ENCODE measurements at places on chromosomes 11 and 22.
A peak's percentile ranks its signal among the peaks of the same experiment; 100 is the strongest.

GRCh38 chr11:111582881-111583280 is 19.4 kb upstream of the SIK2 start:
- no peak for DNase-seq

- DNase-seq, result no peak
Measured at GRCh38 chr11:20363149-20363499, 390 bp upstream of the HTATIP2 start.

- no peak for DNase-seq
Measured at GRCh38 chr11:118167253-118167652, 9.2 kb downstream of the SCN2B start.

- DNase-seq, result no peak
Measured at GRCh38 chr11:1090600-1091331, 16.1 kb downstream of the MUC2 start.

- DNase-seq, result no peak
Measured at GRCh38 chr22:39238966-39239505, 5.7 kb downstream of the PDGFB start.

- no peak for DNase-seq
Measured at GRCh38 chr11:9855579-9856287, 191.9 kb downstream of the SWAP70 start.

- DNase-seq, result no peak
Measured at GRCh38 chr22:46308283-46308988, 11.8 kb downstream of the GTSE1 start.

- peak; percentile 85 for DNase-seq
Measured at GRCh38 chr11:67629386-67630227, at the start of gene NUDT8. TSS of gene NUDT8 (minus strand) at chr11:67629937. CDS start at chr11:67629911, 26 bp downstream.

DNA sequence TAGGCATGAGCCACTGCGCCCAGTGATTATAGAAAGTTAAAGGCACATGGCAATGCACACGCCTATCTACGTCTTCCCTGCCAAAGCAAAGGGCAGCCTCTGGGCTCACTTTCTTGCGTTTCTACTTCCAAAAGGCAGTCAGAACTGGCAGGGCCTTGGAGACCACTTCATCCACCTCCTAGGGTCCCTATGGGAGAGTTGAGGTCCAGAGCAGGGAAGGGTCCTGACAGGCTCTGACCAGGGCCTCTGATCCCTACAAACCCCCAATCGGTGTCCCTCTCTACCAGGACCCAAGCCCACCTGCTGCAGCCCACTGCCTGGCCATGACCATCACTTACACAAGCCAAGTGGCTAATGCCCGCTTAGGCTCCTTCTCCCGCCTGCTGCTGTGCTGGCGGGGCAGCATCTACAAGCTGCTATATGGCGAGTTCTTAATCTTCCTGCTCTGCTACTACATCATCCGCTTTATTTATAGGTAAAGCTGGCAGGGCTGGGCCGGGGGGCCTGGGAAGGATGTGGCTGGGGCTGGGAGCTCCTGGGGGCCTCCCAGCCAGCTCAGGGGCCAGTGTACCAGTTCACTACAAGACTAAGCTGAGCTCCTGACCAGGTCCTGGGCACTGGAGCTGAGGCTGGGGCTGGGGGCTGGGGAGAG is 1.5 kb downstream of the BEST1 start:
- DNase-seq, result no peak

- DNase-seq, result no peak
Measured at GRCh38 chr11:78931891-78932290, 357.2 kb upstream of the NARS2 start.

- DNase-seq, result no peak
Measured at GRCh38 chr11:65526744-65527143, 1.9 kb downstream of the SCYL1 start.

DNA sequence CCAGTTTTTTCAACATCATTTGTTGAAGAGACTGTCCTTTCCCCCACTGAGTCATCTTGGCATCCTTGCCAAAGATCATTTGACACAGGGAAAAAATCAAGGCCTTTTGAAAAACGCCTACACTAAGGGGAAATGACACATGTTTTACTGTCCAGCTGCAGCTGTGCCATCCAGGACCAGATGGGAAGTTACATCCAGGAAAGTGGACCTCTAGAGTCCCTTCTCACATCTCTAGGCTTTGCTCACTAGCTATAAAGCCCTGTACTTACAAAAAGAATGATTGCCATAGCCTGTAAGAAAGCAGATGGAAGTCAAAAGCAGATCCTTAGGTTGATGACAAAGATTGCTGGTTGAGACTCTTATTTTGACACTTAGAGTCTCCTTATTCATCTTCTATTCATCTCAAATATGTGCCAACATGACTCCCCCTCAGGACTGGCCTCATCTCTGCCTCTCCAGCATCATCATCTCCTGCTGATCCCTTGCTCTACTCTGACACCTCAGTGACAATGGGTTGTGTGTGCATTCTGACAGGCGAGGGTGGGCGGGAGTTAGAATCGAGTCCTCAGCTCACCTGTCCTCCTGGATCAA is 22.8 kb downstream of the OSBP2 start:
- peak; percentile 92 for DNase-seq

DNA sequence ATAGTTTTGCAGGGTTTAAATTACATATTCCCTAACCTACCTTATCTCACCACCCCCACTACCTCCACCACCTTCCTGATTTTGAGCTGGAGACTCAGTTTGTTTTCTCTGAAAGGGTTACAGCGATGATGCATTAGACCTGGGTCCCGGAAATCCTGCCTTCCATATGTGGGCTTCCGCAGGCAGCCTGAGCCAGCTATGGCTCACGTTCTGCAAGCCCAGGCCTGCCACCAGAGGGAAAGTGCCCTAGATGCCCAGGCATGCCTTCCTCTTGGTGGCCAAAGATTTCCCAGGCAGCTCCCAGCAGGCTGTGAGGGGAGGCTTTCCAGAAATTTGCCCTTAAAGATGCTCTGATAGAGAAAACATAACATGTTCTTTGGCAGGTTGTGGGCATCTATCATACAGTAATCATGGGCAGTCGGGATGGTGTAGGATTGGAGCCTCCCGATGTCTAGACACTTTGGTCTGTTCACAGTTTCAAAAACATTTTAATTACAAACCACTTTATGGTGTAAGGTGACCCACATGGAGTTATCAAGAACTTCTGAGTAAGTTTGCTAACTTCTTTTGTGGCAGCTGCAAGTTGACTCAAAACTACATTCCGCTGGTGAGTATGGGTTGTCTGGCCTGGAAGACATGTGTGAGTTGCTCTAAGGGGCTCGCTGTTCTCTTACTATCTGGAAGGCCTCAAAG is 79.3 kb downstream of the MICAL2 start:
- peak; percentile 93 for DNase-seq

DNA sequence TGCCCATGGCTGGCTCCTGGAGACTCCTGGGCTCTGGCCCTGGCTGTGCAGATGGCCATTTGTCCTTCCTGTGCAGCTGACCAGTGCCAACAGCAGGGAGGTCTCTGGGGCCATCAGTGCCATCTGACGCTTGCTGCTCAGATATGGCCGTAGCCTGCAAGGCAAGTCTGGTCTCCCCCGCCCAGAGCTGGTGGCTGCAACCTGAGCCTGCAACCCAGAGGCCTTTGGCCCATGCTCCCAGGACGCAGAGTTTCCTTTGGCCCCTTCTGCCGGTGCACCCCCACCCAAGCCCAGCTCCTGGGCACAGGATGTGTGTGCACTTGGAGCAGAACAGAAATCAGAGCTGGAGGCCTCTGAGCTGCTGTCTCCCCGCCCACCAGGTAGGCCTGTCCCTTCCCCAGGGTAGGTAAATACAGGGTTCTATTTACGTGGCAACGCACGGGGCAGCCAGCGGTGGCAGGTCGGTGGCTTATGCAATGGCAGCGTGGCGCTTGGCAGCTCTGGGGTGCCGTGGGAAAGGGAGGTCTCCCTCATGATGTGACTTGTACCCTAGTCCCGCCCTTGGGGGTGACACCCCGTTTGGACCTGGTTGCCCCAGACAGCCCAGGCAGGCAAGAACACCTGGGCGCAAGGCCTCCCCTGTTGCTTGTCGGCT is 21.0 kb upstream of the MYEOV start:
- no peak for DNase-seq

- DNase-seq, result peak; percentile 50
Measured at GRCh38 chr22:41284465-41284864, 1.5 kb downstream of the RANGAP1 start.

DNA sequence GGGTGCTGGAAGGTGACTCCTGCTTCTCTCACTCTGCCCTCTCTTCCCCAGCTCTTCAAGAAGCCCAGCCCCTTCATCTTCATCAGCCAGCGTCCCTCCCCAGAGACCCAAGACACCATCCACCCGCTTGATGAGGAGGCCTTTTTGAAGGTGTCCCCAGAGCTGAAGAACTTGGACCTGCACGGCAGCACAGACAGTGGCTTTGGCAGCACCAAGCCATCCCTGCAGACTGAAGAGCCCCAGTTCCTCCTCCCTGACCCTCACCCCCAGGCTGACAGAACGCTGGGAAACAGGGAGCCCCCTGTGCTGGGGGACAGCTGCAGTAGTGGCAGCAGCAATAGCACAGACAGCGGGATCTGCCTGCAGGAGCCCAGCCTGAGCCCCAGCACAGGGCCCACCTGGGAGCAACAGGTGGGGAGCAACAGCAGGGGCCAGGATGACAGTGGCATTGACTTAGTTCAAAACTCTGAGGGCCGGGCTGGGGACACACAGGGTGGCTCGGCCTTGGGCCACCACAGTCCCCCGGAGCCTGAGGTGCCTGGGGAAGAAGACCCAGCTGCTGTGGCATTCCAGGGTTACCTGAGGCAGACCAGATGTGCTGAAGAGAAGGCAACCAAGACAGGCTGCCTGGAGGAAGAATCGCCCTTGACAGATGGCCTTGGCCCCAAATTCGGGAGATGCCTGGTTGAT is 12.6 kb downstream of the IL10RA start:
- no peak for DNase-seq

DNA sequence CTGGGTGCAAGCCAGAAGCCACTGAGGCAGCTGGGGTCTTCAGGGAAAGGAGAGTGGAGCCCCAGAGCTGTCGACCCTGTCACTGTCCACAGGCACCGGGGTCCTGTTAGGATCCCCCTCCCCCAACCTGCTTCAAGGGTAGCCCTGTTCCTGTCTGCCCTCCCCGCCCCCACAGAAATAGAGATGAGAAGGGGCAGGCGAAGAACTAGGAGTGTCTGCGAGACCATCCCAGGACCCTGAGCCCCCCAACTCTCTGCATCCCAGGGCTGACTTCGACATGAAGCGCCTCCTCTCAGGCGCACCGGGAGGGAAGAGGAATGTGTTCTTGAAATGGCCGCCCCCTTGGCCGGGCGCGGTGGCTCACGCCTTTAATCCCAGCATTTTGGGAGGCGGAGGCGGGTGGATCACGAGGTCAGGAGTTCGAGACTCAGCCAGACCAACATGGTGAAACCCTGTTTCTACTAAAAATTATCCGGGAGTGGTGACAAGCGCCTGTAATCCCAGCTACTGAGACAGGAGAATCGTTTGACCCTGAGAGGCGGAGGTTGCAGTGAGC is 607 bp upstream of the ZNF70 start:
- DNase-seq, result no peak

DNA sequence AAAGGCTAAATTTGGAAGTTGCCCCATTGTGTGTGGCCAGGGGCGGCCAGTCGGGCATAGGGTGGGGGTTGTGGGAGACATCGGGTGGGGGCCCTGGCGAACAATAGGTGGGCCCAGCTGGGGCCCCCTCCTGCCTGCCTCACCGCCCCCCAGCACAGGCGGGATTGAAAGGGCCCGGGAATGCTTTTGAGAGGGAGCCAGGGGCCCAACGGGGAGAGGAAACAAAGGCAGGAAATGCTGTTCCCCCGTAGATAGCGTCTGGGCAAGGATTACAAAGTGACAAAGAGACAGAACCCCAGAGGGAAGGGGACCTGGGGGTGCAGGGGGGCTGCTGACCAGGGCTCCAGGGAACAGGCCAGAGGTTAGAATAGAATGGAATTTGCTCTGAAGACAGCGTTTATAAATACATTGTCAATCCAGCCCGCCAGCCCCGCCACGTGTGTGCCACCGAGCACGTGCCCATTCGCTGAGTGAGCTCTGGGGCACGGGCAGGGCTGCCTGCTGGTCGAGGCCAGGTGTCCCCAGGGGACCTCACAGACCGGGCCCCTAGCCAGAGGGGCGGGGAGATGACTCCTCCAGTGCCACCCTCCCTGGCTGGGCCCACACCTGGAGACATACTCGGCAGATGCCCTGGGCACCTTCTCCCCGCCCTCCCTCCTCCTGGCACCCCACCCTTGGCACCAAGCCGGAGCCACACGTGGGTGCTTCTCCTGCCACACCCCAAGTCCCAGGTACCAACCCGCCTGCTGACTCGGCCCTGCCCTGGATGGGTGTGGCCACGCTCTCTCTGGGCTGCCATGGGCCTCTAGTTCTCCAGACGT is 9.7 kb downstream of the PDGFB start:
- peak; percentile 56 for DNase-seq

DNA sequence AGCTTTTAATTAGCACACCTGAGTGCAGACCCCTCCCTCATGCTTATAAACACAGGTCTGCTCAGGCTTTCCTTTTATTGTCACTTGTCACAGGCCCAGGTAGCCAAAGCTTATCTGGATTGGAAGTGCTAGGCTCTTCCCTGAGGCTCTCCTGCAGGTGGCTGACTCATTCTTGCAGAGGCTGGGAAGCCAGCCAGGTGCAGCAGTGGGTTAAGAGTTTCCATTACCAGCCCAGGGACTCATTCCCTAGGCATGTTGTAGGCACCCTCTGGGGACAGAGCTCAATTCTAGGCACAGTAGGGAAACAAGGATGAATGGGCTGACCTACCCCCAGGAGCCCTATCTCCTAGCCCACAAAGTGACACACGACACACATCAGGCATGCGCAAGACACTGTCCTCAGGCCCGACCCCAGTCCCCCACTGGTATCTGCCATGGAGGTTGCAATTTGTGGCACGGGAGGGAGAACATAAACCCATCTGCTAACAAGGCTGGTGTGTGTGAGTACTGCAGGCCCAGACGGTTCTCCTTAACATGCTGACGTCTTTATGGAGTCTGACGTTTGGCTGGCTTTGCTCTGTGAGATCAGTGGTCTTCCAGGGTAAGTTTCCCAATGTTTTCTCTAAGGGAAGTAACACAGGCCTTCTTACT is 94.2 kb downstream of the ABTB2 start:
- peak; percentile 90 for DNase-seq

- peak; percentile 44 for DNase-seq
Measured at GRCh38 chr22:30742291-30743256, 47.9 kb downstream of the OSBP2 start.

GRCh38 chr22:43171607-43172006 is 15.3 kb downstream of the TTLL12 start:
- DNase-seq, result no peak

DNA sequence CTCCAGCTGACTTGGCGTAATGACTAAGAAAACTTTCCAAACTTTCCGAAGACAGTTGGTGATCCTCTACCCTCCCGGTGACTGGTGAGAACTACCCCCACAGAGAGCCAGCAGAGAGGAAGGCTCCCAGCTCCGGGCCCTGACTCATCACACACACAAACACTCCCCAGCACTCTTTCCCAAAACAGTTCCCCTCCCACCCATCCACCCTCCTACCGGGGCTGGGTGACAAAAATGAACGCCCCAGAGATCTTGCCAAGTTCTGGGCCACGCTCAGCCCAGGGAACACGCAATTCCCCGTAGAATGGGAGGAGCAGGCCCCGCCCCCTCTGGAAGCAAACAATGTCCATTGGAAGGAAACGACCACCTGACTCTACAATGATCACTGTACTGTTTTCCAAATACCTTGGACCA is 21.3 kb upstream of the JAM3 start:
- peak; percentile 93 for DNase-seq

- peak; percentile 60 for DNase-seq
Measured at GRCh38 chr11:130023204-130023603, 20.6 kb upstream of the PRDM10 start.

Data from MCF 10A (cell line).